ACHN (cell line): ENCODE measurements at places on chromosomes 4 and X.

DNA sequence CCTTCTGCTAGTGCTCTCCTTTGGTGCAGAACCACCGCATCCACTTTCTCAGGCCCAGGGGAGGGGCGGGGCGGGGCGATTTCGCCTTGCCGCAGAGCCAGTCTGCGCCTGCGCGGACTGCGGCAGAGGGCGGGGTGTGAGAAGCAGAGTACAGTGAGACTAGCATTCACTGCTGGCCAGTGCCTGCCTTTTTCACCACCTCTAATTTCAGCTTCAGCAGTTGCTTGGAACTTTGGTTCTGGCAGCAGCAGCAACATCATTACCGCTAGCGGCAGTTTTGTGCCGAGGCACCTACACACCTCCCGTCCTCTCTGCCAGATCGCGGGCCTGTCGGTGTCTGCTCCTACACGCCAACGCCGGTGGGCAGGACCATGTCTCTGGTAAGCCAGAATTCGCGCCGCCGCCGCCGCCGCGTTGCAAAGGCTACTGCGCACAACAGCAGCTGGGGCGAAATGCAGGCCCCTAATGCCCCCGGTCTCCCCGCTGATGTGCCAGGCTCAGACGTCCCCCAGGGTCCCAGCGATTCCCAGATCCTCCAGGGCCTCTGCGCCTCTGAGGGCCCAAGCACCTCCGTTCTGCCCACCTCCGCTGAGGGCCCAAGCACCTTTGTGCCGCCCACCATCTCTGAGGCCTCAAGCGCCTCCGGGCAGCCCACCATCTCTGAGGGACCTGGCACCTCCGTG lies at the start of gene MAGEE1:
TSS of gene MAGEE1 (plus strand) at position 151 of the 683 bp plus-strand sequence. CDS start at position 372, 221 bp downstream.
- DNase-seq: peak; percentile 61

DNA sequence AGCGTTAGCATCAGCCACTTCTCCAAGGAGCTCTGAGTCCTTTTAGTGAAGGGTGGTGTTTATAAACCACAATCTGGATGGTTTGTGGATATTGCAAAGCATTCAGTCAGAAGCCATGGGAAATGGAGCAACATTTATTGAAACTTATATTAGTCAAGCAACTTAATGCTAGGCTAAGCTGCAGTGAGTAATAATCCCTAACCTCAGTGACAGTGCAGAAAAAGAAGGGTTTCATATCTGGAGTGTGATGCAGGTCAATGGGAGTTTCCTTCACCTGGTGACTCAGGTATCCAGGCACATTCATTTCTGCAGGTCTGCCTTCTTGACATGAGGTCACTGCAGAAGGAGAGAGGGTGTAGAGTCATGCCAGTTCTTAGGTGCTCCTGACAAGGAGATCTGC lies 10.4 kb upstream of the DRD5 start:
- DNase-seq: no peak

DNA sequence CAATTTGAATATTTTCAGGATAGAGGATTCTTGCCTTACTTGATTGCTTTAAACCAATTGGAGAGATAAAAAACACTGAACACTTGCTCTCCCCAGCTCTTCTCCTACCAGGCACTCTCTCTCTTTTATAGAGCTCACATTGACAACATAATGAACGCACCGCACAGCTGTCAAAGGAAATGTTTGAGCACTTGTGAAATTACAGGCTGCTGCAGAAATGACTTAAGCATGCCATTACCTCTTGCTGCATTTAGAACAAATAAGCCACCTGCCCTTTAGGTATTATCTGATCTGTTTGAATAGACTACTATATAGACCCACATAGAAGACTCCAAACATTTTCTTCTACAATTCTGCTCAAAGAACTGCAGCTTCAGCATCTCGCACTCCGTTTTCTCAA lies 227.7 kb downstream of the C4orf33 start:
- DNase-seq: no peak

GRCh38 chr4:26013629-26014028 lies 99.6 kb downstream of the SMIM20 start:
- no peak for DNase-seq

GRCh38 chr4:105509714-105510113 lies 35.9 kb upstream of the PPA2 start:
- DNase-seq: no peak
